Stimulated activated CD4-positive, alpha-beta T cell treated with anti-CD3 and anti-CD28 coated beads, Interleukin-1b, Interleukin-23, amount 100 ng/mL, for 24 hours (primary cell): ENCODE measurements at places on chromosomes 12 and 14.

GRCh38 chr12:24379433-24379832 is 430.0 kb upstream of the SOX5 start:
- no peak for DNase-seq

DNA sequence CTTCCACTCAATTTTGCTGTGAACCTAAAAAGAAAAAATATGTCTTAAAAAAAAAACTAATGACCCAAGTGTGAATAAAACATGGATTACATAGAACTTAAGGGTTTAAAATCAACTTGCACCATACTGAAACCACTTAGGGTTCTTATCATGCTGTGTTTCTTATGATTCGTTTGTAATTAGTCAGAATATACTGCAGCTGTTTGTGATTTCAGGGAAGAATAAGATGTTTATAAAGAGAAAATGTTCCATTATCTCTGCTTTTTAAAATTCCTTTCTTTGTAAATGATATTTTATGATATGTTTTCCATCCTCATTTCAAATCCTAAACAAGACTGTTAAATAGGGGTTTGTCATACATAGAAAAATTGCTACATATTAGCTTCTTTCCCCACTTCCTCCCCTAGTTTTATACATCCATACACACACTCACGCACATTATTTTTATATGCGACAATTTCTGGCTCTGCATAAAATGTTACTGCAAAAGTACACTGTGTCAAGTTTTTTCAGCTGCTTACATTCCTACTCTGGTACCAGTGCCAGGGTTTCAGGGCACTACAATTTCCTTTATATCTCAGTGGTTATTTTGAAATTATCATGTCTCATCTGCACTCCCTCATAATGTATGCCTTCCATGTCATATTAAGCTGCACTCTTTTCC is 275.2 kb upstream of the GARIN6 start:
- DNase-seq: no peak

DNA sequence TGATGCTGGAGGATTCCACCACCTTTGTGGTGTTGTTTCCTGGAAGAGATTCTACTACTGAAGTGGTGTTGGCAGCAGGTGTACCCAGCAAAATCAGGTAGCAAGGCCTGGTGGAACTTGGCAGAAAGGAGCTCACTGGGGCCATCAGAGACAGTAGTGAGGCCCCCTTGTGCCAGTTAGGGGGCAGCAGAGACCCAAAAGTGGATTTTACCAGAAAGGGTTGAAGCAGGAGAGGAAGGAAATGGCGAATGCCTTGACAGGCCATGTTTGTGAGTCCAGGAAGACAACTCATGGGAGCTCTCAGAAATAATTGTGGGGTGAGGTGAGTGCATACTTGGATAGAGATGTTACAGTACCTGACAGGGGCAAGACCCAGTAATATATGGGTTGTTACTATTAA is 137.7 kb upstream of the FGD4 start:
- no peak for DNase-seq

DNA sequence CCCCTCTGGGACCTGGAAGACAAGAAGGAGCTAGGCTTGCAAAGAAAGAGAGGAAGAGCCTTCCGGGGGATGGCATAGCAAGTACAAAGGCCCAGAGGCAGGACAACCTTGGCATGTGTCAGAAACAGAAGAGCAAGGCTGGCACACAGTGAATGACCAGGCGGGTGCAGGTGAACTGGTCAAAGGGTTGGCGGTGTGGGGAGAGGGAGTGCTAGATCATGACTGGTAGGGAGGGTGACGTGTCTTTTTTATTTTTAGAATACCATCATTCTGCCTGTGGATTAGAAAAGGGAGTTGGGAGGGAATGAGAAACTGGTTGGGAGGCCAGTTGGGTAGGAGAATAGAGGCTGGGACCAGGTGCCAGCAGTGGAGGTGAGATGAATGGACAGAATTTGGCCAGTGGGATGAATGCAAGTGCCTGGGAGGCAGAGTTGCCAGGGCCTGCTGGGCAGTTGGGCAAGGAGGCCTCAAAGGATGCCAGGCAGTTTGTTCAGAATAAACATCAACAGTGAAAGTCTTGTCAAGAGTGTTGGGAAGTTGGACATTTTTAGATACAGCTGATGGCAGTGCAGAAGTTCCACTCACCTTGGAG is 168.3 kb downstream of the CACNA1C start:
- DNase-seq: no peak

DNA sequence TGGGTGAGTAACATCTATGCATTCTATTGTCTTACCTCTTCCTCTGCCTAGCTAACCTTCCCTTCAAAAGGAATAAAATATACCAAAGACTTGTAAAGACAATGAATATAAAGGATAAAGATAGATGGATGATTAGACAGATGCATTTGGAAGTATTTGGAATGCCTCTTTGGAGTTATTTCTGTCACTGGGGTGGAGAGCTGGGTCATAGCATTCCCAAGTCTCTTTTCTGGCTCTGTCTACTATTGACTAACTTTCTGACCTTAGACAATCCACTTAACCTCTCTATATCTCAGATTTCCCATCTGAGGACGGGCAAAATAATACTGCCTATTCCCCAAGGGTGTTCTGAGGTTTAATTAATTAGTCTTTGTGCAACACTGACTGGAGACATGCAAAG is 517.4 kb downstream of the DIO2 start:
- no peak for DNase-seq

GRCh38 chr12:32183650-32184049 is 77.0 kb downstream of the BICD1 start:
- DNase-seq: no peak

- DNase-seq: no peak
Observed at GRCh38 chr12:110549716-110550115, 33.4 kb downstream of the PPTC7 start.

DNA sequence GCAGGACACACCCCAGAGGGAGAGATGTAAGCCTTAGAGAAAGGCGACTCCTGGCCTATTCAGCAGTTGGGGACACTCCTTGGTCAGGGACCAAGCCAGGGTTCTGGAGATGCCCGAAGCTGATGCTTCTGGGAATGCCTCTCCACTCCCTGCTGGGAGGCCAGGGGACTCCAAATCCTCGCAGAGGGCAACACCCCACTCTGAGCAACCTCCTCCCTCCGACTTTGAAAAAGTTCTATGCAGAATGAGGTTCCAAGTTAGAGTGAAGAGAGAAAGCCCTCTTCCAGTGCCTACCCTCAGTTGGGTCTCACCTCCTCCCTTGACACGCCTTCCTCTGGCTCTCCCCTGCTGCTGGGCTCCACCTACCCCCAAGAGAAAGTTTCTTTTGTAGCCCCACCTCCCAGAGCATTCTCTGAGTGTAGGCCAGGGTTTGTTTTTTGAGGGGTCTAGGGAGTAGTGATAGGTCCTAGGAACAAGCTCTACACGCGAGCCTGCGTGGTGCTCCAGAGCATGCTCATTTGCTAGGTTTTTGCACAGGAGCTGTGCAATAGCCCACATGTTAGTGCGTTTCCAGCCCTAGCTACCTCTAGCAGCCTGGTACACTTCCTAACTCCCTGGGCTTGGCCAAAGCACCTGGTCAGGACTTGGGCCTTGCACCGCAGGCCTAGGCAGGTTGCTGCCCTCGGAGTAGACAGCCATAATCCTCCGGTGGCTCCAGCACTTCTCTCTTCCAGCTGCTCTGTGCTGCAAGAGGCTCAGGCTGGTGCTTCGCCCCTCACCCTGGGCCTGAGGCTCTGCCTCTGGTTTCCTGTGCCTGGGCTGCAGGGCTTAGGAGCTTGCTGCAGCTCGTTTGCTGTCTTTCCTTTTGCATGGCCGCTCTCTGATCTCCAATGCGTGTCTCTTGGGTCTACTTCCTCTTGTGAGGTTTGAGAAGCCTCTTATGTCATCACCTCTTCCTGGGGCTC is 590 bp upstream of the CEBPE start:
- DNase-seq: no peak

DNA sequence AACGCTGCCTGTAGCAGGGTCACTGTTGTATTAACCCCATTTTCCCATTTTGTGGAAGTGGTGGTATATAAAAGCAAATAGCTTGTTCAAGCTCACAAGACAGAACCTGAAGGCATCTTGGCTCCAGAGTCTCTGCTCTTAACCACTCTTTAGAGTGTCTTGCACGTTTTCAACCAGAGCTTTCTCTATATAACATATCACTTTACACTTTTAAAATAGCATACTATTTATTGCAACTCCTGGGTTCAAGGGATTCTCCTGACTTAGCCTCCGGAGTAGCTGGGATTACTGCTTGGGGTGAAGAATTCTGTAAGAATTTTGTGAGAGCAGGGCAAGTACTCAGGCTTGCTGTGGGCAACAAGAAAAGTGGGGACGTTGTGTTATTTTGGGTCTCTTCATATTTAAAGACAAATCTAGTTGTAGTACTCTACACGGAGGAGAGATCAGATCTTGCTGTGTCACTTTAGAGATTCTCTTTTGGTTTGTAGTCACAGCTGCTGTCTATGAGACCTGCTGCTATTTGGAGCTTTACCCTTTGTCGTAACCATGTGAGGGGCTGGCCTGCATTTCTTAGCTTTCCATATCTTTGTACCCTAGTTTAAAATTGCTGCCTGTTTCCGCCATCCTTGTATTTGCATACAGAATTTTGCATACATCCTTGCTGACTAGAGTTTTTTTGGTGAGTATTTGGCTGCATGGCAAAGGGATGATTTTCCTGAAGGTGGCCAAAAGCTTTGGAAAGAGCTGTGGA is 40.7 kb downstream of the WDR20 start:
- no peak for DNase-seq

DNA sequence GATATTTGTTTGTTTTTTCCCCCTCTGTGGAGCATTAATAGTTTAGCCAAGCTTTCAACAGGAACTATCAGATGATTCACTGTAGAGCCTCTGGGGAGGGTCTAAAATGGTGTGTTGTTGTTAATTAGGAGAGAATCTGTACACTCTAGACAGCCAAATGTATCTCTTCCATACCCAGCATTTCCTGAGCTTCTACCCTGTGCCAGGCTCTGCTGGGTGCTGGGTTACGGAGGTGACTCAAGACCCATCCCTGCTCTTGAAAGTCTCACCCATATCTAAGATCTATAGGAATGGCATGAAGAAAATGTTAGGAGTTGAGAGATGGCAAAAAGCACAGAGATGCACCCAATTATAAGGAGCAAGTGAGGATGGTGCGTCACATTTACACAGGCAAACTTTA is 245.8 kb downstream of the C12orf75 start:
- DNase-seq: no peak

GRCh38 chr14:28758253-28758884 is 8.2 kb upstream of the FOXG1 start:
- no peak for DNase-seq

DNA sequence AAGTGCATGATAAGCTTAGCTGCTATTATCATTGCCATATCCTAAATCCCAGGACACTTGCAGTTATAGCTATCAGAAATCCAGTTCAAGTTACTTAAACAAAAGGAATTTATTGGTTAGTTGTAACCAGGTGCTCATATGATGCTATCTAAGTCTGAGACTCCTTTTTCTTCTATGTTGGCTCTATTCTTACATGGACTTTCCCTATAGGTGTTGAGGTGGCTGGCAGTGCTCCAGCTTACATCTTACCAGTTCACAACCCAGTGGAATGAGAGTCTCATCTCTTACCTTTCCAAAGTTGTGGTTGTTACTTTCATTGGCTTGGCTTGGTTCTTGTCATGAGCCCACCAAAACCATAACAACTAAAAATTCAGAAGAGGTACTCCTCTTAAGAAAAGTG is 94.6 kb downstream of the DACT1 start:
- DNase-seq: no peak

DNA sequence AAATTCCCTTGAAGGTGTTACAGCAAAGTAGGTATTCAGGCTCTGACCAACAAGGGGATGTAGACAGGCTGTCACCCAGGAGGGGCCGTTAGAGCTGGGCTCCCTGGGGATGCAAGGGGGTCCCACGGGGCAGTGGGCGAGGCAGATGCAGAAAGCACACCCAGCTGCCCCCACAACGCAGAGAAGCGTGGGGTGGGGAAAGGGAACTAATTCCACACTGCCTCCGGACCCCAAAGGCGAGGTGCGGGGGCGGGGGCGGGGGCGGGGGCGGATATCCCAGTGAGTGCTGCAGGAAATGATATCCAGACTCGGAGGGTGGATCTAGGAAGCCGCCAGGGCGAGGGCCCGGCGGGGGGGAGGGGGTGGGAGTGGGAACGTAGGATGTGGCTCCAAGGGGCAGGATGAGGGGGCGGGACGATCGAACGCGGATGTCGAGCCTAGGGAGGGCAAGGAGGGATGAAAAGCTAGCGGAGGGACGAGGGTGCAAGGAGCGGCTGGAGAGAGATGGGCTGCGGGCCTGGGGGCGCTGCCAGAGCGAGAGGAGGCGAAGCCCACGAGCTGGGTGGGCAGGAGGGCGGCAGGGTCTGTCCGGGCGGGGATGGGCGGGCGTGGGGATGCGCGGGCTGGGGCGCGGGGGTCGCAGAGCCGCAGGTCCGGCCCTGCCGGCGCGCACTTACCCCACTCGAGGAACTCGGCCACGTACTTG is 874 bp downstream of the CDC42BPB start:
- no peak for DNase-seq

DNA sequence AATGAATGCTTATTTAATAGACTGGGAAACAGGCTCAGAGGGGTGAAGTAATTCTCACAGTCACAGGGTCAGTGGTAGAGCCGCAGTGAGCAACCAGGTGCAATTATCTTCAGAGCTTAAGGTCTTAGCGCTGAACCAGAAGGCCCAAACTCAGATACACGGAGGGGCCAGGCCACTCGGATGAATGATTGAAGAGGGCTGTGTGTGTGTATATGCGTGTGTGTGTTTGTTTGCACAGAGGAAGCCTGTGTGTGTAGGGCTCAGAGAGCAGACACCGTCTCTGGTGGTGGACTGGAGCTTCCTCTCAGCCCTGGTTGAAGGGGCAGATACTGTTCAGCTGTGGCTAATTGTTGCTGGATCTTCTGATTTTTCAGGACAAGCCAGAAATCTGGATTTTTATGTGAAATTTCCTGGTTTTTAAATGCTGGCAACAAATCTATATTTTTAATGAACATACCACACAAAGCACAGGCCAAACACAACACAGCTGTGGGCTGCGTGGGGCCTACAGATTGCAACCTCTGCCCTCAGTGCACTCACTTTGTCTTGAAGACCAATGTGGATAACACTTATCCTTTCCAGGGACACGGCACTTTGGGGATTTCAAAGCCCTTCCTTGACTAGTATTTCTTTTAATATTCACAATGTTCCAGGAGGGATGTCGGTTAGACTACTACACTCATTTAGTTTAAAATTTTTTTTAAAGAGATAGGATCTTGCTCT is 94.5 kb upstream of the NRXN3 start:
- DNase-seq: no peak
